ENCODE measurements at places on chromosomes 1 and 21.

GRCh38 chr1:235070819-235071218 lies 57.8 kb downstream of the TOMM20 start:
- no peak for DNase-seq

- DNase-seq = no peak
Measured at GRCh38 chr1:86478416-86479156, 9.9 kb downstream of the CLCA1 start.

DNA sequence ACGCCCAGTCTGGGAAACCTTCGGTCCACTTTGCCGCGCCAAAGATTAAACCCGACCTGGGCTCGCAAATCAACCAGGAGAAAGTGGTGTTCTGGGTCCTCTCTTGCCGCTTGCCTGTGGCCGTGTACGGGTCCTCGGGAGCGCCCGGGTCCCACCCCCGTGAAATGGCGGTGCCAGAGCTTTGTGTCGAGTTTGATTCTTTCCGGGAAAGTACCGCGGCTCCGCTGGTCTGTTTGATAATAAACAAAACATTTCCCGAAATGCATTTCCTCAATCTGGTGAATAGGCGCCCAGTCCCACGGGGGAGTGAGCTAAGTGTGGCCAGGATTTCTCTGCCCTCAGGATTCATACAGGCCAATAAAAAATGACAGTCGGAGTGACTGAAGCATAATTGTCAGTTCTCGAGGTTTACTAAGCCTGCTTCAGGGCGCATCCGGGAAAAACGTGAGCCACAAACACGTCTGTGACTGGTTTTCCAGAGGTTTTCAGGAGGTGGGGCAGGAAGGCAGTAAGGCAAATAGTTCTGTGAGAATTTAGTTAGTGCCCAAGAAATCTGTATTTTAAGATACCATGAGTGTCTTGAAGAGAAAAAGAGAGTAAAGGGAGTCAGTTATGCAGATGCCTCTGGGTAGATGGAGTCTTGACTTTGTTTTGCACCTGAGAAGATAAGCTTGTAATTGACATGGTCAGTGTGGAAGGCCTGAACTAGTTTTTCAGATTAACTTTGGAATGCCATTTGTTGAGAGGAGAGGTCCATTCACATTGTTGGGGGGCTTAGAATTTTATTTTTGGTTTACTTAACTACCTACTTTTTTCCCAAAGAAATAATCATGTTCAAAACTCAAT lies 675 bp downstream of the IFNAR1 start:
- DNase-seq = peak; percentile 57

DNA sequence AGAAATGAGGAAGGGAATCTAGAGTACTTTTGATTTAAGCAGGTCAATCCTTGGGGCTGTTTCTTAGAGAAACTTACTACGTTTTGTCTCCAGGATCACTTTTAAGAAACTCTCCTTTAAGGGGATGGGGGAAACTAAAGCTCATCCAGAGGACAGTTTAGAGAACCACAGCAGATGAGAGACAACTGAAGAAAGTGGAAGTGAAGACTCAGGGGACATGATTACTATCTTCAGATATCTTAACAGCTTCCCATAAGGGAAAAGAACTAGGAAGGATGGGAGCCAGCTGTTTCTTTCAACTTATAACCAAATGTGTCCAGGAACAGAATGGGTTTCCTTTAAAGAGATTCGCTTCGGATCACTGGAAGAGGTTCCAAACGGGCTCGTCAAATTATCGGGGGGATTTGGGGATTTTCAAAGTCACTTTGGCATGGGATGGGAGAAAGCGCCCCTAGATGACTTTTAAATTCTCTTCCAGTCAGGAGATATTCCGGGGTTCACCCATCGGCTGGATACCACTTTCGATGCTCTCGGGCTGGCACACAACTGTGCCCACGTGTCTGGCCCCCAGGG lies 1.2 kb downstream of the SCMH1 start:
- no peak for DNase-seq
